ENCODE measurements at places on chromosomes 4 and X.

DNA sequence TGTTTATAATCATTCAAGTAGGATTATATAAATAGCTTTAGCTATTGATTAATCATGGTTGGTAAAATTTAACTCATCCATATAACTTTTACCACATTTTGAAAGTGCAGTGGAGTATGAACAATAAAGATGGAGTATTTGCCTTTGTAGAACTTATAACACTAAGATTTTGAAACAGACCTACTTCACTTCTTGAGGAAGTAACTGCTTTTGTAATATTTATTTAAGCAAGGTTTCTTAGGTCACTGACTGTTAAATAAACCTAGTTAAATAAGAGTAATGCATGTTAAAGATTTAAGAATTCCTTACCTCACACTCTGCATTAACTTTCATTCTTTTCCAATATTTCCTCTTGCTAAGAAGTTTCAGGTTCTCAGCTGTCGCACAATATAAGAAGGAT lies 242.5 kb downstream of the CFAP299 start:
- DNase-seq = no peak

DNA sequence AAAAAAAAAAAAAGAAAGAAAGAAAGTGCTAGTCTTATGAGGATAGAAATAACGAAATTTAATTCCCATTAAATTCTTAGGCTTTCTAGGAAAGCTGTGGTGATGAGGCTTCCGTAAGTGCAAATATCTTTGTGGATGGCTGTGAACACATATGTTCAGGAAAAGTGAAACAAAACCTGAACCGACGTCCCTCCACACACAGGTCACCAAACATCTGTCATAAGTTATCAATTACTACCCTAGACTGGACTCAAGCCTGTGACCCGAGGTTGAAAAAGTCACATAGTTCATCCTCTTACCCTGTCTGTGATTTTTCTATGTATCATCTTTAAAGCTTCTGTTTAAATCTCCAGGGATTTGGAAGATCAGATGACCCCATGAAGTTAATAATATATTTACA lies 24.8 kb downstream of the HHIP start:
- no peak for DNase-seq

GRCh38 chrX:6386837-6387236 lies 148.1 kb downstream of the VCX3A start:
- DNase-seq = no peak

- no peak for DNase-seq
Measured at GRCh38 chr4:126341927-126342326, 1027.2 kb downstream of the FAT4 start.

DNA sequence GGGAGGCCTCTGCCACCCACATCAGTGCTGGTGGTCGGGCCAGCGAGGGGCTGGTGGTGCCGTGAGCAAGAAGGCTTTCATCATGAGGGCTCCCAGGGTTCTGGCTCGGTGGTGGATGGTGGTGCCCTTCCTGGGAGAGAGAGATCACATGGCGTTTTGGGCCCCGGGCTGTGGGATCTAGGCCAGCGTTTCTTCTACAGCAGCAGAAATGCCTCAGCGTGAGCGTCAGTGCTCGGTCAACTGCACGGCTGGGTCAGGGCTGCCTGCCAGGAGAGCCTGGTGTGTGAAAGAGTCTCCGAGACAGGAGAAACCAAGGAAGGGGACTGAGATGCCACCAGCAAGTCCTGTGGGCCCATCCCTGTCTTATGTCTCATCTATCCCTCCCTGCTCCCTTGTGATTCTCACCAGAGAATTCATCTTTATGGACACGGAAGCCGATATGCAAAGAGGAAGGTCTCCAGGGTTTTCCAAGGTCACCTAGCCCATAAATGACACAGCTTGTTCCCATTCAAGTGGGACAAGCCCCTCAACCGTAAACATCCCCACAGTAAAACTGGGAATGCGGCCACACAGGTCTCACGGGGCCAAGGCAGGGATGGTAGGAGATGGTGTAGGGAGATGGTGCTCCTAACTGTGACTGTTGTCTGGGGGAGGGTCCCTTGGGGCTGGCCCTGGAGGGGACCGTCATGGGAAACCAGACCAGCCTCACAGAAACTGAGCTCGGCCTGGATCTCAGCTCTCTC lies 99.2 kb downstream of the SORCS2 start:
- DNase-seq = no peak

DNA sequence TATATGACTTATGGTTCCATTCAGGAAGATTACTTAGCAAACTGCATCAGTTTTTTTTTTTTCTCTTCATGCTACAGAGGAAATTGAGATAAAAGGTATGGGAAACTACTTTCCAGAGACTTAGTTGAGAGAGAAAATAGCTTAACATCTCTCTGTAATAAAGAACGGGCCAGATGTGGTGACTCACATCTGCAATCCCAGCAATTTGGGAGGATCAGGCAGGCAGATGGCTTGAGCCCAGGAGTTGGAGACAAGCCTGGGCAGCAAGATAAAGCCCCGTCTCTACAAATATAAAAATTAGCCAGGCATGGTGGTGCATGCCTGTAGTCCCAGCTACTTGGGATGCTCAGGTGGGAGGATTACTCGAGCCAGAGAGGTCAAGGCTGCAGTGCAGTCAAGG lies 271.2 kb upstream of the TENM3 start:
- no peak for DNase-seq

- DNase-seq = no peak
Measured at GRCh38 chr4:160969925-160970324, 1193.9 kb downstream of the FSTL5 start.

- DNase-seq = no peak
Measured at GRCh38 chr4:47715716-47716416, 122.0 kb downstream of the CORIN start.

DNA sequence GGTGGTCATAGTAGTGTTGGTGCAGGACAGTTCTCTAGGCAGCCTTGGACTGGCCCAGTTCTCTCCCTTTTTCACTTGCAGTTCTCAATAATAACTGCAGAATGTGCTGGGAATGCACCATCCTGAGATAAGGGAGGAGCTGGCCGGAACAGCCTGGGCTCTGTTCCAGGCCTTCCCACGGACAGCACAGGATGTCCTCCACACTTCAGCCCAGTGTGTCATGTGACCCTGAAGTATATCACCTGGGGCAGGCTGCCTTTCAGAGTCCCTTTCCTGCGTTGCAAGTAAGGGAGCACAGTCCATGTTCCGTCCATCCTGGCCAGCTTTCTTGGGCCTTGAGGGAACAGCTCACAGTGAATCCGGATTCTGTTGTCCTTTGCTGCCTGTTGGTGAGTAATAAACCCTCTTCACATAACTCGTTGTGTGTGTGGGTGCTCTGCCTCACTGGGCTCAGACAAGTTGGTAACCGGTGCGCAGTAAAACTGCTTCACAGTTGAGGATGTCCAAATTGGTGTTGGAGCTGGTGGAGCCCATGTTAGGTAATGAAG lies 32.3 kb upstream of the BBS12 start:
- no peak for DNase-seq

DNA sequence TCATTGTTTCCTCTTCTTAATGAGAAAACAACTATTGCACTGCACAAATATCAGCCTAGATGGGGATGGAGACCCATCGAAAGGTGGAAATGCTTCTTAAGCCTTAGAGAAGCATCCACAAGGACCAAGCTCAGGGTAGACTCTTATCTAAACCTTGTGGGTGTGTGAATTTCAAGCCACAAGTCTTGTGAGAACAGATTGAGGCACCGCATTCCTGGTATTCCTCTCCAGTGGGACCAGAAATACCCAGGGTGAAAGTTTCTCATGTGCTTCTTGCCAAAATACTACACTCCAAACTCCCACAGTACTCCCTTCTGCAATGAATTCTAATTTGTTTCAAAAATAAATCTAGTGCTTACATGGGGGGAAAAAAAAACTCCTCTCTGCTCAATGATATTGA lies 375.6 kb downstream of the PDGFC start:
- no peak for DNase-seq

DNA sequence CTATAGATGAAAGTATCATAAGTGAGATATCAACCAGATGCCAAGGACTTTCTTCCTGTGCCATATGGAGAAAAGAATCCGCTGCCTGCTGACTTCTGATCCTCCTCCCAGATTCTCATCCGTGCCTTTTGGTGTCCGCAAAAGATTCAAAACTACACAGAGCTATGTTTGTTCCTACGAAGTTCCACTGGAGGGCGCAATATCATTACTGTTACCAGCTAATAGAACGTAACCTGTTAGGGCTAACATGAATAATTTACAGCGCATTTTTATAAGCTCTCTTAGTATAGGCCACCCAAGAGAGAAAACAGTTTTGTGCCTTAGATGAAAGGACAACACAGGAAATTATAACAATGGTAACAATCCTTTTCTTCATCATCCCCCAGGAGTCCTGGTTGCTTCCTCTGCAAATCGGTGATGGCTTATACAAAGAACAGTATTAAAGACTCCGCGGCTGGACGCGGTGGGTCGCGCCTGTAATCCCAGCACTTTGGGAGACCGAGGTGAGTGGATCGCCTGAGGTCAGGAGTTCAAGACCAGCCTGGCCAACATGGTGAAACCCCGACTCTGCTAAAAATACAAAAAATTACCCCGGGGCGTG lies 22.8 kb upstream of the CENPVL3 start:
- DNase-seq = no peak

DNA sequence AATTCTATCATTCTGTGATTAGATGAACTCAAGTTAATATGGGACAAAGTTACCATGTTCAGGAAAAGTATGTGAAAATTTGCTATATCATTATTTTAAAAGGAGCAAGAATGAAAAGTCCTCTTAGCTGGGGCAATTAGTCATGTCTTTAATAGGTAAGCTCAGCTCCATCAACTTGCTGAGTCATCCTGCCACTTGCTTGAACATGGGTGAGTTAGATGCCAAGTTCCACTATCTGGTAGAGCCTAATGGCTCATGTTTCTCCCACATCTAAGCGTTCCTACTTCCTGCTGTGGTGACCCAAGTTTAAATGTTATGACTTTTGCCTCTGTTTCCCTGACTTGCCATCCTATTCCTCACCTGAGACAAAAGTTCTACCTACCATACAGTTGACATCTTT lies 276.8 kb downstream of the ZNF674 start:
- DNase-seq = no peak

DNA sequence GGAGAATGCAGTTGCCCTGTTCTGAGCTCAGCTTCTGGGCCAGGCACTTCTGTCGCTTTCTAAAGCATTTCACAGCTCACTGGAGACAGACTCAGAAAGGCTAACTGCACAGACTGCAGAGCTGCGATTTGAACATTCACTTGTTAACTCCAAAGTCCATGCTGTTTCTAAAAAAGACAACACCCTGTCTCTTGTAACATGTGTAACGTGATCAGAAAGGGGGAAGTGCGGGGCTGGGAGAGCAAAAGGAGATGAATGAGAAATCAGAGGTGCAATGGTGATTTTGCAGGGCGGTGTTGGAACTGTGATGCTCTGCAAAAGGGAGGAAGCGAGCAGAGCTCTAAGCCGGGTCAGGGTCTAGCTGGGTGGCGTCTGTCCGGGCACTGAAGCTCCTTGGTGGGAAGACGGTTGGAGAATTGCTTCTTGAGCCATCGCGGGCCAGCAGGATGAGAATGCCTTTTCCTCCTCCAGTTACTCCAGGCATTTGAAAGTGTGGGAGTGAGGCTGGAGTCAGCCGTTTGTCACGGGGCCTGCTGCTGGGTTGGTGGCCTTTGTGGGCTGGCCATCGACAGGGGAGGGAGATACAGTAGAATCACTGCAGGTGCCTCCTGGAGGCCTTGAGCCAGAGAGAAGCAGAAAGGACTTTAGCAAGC lies 20.3 kb downstream of the TBC1D14 start:
- no peak for DNase-seq

DNA sequence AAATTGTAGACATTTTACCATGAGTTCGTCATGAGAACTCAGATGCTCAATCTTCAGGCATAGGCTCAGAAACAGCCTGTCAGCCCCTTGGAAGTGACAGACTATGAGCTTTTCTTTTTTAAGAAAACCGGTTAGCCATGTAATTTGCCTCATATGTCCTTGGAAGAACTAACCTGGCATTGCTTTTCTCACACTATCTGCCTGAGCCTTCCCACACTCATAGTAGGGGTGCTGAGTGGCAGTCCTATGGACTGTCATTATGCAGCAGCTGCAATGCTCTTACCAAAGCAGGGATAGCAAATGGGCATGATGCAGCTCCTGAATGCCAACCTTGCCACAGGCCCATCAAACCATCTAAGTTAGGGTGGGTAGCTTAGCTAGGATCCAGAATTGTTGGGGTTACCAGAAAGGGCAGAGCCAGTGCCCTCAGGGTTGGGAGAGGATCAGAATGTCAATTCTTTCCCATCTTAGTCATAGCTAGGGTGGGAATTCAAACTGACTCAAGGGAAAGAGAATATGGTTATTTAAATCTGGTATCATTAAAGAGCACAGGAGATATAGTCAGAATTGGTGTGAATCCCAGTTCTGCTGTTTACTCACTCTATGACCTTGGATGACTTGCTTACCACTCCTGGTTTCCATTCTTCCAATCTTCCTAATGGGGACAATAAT lies 230.6 kb upstream of the CPEB2 start:
- DNase-seq = no peak

DNA sequence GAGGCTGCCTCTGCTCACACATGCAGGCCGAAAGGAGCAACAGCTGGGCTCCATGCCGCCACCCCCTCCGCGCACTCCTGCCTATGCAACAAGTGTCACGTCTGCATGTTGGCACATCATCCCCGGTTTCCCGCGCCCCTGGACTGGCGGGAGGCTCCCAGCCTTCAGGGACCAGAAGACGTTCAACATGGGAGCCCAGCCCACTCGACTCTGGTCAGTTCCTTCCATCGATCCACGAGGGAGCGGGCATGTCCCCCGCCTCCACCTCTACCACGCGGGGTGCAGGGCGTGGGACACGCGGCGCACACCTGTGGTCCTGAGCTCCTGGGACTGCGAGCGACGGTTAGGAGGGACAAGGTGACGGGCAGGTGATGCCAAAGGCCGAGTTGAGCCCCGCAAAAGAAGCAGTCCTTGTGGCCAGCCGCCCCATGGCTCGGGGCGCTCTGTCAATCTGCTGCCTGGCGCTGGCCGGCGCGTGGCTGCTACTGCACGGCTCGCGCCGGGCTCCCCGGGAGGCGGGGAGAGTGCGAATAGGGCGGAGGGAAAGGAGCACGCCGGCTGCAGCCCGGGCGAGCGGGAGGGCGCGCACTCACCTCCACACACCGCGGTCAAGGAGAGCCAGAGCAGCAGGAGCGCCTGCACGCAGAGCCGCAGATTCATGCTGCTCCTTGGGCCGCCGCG lies 645 bp downstream of the APLN start:
- DNase-seq = no peak

- no peak for DNase-seq
Measured at GRCh38 chr4:125727931-125728330, 413.2 kb downstream of the FAT4 start.
